Activated T-cell treated with anti-CD3 and anti-CD28 coated beads, Interleukin-2, amount 50 U/mL, for 48 hours (primary cell): ENCODE measurements at places on chromosomes 6 and 20.

DNA sequence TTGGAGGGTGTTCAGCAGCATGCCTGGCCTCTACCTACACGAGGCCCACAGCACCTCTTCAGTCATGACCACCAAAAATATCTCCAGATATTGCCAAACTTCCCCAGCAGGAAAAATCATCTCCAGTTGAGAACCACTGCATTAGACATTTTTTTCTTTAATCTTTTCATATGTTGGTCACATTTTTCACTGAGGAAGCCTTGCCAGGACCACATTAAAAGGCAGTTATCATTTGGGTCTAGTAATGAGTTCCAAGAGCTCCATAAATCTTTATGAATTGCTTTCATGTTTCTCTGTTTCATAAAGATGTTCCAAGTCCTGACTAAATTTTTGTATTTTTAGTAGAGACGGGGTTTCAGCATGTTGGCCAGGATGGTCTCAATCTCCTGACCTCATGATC, 28.8 kb downstream of the MTRES1 start:
- no peak for DNase-seq

DNA sequence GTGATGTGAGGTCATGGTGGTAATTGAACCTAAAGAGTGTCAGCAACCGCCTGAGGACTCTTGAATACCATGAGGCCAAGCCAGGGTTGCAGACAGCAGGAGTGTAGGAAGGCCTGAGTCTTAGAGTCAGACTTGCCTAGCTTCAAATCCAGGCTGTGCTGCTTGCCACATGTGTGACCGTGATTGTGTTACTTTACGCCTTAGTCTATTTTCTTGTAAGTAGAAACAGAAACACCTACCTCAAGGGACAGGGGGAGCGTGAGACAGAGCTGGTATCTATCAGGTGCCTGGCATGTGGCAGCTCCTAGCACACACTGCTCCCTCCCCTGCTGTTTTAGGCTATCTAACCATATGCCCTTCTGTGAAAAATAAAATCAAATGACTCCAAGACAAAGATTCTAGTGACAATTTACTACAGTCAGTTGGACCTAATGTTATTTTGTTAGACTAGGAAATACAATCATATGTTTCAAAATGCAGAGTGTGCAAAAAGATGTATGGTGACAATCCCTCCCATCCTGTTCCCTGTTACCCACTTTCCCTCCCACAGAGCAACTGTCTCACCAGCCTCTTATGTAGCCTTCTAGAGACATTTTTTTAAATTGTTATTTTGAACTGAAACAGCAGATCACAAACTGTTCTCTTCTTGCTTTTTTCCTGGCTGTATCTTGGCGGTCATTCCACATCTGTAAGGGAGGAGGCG, 21.7 kb downstream of the TAF8 start:
- no peak for DNase-seq

GRCh38 chr20:562232-562897, 18.8 kb upstream of the CSNK2A1 start:
- DNase-seq = no peak

DNA sequence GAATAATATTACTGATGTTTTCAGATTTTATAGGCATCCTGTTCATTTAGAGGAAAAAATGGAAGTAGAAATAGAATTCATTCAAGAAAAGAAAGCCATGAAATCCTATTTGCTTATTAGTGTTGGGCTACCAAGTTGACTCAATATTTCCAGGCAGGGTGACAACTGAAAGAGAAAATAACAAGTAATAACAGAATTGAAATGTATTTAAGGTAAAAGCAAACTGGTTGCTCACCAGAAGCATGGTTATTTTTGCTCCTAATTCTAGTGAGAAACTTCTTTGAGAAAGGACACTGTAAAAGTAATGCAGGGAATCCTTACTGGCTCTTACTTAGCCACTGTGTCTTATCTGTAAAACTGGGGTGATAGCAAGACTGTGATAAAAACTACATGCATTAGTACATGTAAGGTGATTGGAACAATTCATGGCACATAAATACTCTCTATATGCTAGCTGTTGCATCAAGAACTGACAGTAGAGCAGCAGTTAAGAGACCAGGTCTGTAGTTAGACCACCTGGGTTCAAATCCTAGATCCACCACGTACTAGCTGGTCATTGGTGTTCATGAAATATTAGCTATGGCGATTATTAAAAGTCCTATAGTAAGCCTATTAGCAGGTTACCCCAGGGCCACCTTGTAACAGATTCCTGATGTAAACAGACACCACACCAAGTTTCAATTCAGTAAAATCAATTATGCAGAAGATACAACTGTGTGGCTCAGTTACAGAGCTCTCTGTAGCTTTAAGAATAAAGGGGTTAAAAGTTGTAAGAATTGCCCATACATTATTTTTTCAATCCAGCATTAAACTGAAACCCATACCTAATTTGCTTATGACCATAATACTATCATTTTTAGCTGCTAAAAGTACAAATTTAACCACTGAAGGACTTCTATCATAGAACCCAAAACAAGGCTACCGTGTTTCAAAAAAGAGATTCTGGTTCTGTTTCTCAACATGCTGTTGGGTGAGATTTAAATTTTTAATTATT, 159.2 kb upstream of the COL21A1 start:
- no peak for DNase-seq

DNA sequence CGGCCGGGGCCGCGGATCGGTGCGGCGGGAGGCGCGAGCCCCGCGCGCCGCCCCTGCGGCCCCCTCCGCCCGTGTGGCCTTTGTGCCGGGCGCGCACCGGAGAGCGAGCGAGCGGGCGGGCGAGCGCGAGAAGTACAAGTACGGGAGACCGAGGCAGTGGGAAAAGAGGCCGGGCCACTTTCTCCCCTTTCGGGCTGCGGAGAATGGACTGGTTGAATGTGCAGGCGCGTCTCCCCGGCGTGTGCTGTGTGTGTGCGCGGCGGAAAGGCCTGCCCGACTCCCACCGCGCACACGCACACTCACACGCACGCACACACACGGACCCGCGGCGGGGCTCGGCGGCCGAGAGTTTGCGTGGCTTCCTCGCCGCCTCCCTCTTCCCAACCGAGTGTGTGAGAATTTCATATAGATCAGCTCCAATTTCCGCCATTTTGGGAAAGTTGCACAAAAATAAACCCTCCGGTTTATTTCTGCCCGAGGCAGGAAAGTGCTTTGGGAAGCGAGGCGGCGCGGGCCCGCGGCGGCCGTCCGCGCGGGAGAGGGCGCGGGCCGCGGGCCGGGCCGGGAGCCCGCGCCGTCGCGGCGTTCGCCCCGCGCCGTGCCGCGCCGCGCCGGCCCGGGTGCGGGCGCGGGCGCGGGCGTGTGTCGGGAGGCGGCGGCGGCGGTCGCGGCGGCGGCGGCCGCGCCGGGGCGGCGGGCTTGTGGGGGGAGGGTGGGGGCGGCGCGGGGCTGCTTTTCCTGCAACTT, 1.1 kb downstream of the L3MBTL3 start:
- peak; percentile 51 for DNase-seq

GRCh38 chr6:43636308-43636659, 644 bp downstream of the MAD2L1BP start:
- peak; percentile 32 for DNase-seq

DNA sequence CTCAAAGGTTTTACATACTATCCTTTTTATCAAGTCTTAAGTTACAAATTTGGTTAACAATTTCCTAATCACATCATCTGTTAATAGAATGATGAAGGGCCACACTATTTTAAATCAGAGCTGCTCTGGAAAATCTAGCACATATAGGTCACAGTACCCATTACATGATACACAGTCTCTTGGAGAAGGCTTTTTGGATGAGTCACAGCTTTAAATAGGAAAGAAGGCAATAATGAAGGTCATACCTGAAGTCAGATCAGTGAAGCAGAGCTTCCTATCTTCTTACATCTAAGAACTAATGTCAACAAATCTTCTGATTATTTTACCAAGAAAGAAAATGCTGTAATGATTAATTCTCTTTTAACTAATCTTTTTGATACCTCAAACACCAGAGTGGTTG, 248.5 kb downstream of the BTBD9 start:
- no peak for DNase-seq

DNA sequence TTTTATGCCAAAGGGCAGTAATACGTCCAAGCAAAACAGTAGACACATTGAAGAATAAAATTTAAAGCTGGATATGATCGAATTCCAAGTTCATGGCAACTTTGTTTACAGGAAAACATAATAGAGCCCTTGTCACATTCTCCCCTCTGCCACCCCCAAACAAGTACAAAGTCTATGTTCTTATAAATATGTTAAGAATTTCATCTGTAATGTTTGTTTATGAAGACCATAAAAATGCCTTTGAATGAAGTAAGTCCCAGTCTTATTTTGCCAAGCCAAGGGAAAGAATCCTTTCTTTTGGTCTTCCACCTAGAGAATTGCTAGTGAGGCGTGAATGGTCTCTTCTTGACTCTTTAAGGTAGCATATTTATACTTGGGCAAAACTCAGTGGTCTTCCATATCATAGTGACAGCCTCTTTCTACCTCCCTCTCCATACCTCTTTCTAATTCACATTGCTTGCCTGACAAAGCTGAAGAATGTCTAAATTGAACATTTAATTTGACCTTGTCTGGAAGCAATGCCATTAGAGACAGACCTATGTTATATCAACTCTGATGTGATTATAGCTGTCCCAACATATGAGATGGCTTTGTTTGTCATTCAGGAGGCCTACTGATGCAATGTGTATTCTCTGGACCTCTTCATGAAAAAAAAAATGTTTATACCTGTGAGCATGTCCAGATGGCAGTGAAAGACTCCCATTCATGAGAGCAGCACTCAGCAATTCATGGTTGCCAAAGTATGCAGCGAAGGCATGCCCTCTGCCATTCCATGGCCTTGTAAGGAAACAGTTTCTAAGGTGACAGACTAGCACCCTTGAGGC, 70.6 kb upstream of the CCN2 start:
- no peak for DNase-seq

DNA sequence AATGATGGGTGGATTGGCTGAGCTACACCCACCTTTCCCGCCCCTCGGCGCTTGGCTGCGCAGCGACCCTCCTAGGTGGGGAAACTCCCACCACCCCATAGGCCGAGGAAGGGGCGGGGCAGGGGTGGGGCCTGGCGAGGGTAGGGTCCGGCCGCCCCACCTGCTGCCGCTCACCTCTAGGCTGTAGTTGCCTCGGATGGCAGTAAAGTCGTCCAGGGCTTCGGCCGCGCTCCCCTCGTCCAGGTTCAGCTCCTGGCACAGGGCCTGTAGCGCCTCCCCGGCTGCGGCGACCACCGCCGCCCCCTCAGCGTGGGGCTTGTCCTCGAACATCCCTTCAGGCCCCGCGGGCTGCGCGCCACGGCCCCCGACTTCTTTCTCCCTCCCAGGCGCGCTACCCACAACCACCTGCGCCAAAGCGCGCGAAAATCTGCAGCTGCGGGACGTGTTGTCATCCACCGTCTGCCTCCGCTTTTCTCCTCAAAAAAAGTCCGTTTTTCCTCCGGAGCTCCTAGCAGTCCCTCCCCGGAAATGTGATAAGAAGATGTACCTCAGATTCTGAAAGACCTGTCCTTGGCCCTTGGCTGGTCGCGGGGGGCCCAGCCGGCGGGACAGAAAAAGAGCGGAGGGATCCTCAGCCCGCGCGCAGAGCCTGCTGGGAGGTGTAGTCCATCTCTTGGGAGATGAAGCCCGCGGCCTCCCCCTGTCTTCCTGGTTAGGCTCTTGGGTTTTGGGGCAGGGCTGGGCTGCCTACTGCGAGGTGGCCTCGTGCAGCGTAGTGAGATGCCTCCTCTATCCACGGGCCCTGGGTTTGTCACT, at the start of gene RBL1:
TSS of gene RBL1 (minus strand) at position 399 of the 816 bp plus-strand sequence. CDS start at position 330, 69 bp downstream.
- DNase-seq = peak; percentile 94

DNA sequence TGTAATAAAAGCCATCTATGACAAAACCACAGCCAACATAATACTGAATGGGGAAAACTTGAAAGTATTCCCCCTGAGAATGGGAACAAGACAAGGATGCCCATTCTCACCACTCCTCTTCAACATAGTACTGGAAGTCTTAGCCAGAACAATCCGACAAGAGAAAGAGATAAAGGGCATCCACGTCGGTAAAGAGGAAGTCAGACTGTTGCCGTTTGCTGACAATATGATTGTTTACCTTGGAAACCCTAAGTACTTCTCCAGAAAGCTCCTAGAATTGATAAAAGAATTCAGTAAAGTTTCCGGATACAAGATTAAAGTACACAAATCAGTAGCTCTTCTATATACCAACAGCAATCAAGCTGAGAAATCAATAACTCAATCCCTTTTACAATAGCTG, 14.0 kb upstream of the RUNX2 start:
- no peak for DNase-seq

DNA sequence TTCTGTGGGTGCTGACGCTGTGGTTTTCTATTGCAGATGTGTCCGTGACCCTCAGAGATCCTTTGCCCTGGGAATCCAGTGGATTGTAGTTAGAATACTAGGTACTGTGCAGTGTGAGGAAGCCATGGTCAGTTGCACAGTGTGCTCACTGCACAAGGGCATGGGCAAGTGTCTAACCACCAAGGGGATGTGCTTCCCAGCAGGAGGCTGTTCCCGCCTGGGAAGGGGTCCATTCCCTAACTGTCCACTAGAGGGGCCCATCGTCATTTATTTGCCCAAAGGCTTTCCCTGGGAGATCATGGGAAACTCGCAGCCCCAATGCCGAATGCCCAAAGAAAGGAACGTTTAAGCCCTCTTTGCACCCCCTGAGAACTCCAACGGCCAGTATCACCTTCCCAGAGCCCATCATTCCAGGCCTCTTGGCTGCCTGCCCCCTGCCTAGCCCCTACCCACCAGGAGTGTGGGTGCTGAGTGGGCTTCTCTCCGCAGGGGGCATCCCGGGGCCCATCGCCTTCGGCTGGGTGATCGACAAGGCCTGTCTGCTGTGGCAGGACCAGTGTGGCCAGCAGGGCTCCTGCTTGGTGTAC, 26.2 kb downstream of the SLCO4A1 start:
- peak; percentile 37 for DNase-seq

DNA sequence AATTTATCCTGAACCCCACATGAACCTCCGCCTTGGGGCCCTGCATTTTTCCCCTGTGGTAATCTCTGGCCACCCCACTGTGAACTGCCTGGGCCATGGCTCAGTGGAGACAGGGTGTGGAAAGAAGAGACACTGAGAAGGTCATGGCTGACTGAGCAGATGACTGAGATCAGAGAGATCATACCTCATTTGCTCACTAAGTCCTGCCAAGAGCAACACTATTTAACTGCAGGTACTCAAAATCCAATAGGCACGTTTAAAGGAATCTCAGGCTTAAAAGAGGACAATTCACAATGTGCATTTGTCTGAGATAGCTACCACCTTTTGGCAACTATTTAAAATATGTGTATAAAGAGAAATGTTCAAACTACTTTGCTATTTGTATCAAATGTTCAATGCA, 305.0 kb downstream of the GMDS start:
- DNase-seq = no peak
